ENCODE measurements at places on chromosomes 12 and 14. TPM values are rescaled to one million over a fixed set of nuclear protein-coding genes. Genes with fewer than 3 reads are reported as not detected.

Gene PKP2
- total RNA-seq = 3.7 TPM

Gene PAPLN
- 1.6 TPM for total RNA-seq

Gene MED13L
- 155 TPM for total RNA-seq

Gene BCL2L2
- total RNA-seq = 21.6 TPM

Gene CD163L1
- total RNA-seq = 2.4 TPM

Gene RNF212B
- total RNA-seq = not detected

Gene SDSL
- total RNA-seq = 3.5 TPM

Gene NFATC4
- total RNA-seq = 57.7 TPM

Gene ELK3
- total RNA-seq = 52.5 TPM

Gene FAM186B
- total RNA-seq = 0.14 TPM

Gene SERPINA12
- not detected for total RNA-seq

Gene ANKS1B
- 0.86 TPM for total RNA-seq

Gene RAD9B
- 0.44 TPM for total RNA-seq

Gene CCDC184
- total RNA-seq = 0.29 TPM

All from placental pericyte (primary cell).